ENCODE measurements at places on chromosomes 7 and 10. TPM values are rescaled to one million over a fixed set of nuclear protein-coding genes. Genes with fewer than 3 reads are reported as not detected.

The PAPSS2 gene
- total RNA-seq: 209 TPM

The CPN1 gene
- total RNA-seq: not detected

DNA sequence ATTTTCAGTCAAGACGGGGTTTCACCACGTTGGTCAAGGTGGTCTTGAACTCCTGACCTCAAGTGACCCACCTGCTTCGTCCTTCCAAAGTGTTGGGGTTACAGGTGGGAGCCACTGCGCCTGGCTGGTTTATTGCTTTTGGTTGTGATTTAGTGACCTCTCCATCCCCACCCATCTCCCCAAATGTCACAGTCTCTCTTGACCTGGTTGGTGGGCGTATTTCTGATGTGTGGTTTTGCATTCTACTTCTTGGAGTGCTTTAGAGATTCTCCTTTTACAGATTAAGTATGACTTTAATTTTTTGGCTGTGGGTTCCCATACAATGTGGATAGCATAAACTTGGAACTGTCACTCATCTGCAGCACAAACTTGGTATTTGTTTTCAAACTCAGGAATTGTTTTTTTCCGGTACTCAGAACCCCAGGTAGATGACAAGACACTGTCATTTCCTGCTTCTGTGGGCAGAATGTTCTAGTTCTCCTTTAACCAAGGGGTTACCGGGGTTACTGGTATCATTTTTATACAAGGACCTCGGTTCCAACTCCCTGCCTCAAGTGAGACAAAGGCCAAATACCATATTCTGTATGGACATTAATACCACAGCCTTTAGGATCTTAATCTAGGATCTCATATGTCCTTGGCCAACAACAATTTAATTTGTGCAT lies 50.5 kb downstream of the MRC1 start:
- no peak for DNase-seq

GRCh38 chr7:73358590-73359275 lies 30.8 kb downstream of the FKBP6 start:
- no peak for DNase-seq

DNA sequence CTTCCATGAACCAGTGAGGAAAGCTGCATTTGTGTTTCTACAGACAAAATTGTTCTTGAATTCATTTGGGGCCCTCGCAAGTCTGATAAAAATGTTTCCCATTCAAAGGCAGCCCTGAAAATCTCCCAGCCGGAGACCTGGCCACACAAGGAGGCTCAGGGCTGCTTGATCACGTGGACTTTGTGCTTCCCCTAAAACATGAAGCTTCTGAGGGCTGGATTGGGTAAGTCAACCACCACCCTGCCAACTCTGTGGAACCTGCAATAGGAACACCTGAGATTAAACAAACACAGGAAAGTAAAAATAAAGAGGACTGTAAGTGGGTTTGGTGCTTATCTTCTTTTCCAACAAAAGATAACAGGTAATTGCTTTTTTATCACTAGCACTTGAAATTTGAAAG lies 133.8 kb downstream of the C10orf90 start:
- no peak for DNase-seq

DNA sequence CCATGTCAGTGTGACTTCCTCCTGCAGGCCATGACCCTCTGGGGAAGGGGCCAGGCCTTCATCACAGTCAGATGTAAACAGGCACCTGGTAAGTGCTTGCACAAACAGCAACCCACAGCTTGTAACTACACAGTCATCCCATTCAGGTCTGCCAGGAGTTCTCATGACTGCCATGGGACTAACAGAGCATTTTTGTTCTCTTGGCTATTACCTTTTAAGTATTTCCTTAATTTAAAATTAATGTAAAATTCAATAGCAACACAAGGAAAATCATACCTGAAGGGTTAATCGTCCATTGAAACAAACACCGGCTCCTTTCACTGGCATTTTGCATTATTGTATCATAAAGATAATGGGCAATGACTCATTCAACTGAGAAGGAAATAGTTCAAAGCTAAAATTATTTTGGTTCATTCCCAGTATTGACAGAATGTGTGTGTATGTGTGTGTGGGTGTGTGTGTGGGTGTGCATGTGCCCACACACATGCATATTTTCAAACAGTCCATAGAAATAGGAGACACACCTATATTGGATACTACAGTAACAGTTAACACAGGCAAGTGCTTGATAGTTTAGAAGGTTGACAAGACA lies 307.9 kb downstream of the WDR11 start:
- DNase-seq: no peak

- DNase-seq: no peak
These were observed 54.3 kb downstream of the EGFR start for GRCh38 chr7:55073051-55073511.

DNA sequence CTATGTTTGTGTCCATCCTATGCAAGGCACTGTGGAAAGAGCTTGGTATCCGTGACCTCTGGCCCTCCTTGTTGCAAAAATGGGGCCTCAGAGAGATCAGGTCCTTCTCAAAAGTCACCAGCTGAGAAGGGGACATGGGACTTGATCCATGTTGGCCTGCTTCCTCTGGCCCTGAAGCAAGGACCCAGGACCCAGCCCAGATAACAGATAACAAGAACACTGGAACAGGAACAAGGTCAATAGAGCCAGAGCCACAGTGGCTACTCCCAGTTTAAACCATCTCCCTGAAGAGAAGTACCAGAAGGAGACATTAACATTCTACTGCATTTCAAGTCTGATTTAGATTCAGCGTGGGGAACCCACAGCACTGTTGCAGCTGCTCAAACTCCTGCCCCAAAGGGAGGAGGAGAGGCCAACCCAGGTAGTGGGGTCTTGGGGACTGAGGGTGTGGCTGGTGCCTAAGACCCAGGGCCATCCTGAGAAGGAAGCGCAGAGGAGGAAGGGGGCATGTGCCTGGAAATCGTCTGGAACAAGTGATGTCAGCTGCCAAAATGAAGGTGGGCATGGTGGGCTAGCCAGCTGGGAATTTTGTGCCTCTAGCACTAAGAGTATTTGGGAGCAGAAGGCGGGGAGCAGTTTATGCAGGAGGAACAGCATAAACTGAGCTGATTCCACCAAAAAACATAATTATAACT lies 61.2 kb downstream of the VSTM4 start:
- DNase-seq: no peak

- DNase-seq: no peak
These were observed 524.6 kb downstream of the LRMDA start for GRCh38 chr10:75955973-75956502.

DNA sequence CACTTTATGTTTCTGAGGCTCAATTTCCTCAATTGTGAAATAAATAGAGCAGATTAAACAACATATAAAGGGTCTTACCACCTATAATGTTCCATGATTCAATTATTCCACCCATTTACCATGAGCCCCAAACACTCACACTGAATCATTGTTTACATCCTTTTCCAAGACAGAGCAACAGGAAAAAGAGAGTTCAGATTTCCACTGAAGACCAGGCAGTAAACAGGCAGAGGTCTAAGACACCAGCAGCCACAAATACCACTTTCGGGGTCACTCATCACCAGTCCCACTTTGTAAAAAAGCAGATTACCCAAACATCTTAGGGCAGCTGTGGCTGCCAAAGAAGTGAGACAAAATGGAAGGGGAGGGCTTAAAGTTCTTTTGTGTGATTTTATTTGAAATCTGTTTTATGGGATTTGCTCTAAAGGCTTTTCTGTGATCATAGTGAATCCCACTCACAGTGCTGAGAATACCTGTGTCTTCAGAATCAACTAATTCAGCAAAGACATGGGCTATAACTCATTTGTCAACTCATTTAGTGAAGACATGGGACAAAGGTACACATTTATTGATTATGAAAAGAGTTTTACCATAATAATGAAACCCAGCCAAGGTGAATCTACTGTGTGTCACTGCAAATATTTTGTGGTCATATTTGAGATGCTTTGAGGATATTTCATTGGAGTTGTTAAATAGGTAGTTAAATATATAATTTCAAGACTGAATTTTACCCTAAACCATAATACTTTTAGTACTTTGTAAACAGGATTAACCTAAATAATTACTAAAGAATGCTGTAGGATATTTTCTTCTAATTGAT lies 24.8 kb upstream of the DLD start:
- no peak for DNase-seq

The UNCX gene
- total RNA-seq: not detected

GRCh38 chr7:16318989-16319915 lies 102.1 kb downstream of the CRPPA start:
- no peak for DNase-seq

GRCh38 chr10:14751921-14752320 lies 22.8 kb downstream of the FAM107B start:
- no peak for DNase-seq

The AKR1C2 gene
- 823 TPM for total RNA-seq

The CLRN3 gene
- total RNA-seq: not detected

- DNase-seq: no peak
These were observed 162.4 kb upstream of the PPP2R2D start for GRCh38 chr10:131738396-131738735.

The PDGFA gene
- total RNA-seq: 20.3 TPM

- no peak for DNase-seq
These were observed 29.4 kb upstream of the GRB10 start for GRCh38 chr7:50812094-50812493.

The COL26A1 gene
- total RNA-seq: 0.09 TPM

The MYH16 gene
- total RNA-seq: not detected

The PLCE1 gene
- total RNA-seq: 0.32 TPM

The HOXA10 gene
- total RNA-seq: 9.8 TPM

Measured in NCI-H460 (cell line).